Activated naive CD8-positive, alpha-beta T cell treated with anti-CD3 and anti-CD28 coated beads for 36 hours (primary cell): ENCODE measurements at places on chromosomes 16 and 17.
A peak's percentile ranks its signal among the peaks of the same experiment; 100 is the strongest.

- DNase-seq, result no peak
Observed at GRCh38 chr16:25298165-25298872, 40.7 kb upstream of the ZKSCAN2 start.

GRCh38 chr17:74116087-74116717, 87.3 kb upstream of the RPL38 start:
- DNase-seq, result no peak

DNA sequence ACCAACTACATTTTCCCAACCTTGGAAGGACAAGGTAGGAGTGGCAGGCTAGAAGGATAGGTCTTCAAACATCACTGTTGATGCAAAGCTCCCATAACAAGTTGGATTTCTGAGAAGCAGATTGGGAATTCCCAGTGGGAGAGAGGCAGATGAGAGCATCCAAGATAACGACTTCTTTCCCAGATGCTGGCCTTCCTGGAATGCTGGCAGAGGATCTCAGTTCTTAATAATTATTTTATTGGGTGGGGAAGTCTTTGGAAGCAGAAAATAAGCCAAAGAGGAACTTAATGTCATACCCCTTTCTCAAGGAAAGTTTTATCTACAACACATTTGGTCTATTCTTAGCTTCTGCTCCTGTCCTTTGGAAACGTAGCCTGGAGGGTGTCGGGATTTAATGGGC, 64.5 kb downstream of the MPRIP start:
- no peak for DNase-seq

- DNase-seq, result peak; percentile 13
Observed at GRCh38 chr16:72847187-72848027, 200.5 kb downstream of the ZFHX3 start.
